Mesothelial cell of epicardium (in vitro differentiated cells): ENCODE measurements at places on chromosomes 4 and X. TPM values are rescaled to one million over a fixed set of nuclear protein-coding genes. Genes with fewer than 3 reads are reported as not detected.

Gene CACNA1F
- 0.32 to 0.75 TPM (median 0.47 TPM) in 3 replicates for total RNA-seq

DNA sequence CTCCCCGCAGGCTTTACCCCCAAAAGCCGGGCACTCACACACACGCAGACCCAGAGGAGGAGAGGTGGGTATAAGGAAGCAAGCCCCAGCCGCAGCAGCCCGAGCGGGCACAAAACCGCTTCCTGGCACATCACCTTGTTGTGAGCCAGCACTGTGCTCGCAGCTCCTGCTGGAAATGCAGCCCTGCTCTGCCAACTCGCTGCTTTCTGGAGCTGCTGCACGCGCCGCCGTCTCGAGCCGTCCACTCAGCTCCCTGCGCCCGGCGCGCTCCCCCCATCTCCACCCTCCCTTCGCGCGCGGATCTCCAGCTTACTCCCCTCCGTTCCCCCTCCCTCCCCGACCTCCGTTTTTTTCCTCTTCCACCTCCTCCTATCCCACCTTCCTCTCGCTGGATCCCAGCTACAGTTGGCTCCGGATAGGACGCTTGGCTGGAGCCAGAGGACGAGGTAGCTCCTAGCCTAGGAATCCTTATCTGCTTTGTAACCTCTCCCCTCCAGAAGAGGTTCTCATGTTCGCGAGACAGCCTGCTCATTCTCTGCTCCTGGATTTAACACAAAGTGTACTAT is at the start of gene SPOCK3:
Gene SPOCK3 (minus strand): TSS at position 179 of the 566 bp plus-strand sequence.
- peak; percentile 29 for DNase-seq

- DNase-seq, result no peak
Measured at GRCh38 chr4:57157596-57158137, 47.5 kb upstream of the IGFBP7 start.

DNA sequence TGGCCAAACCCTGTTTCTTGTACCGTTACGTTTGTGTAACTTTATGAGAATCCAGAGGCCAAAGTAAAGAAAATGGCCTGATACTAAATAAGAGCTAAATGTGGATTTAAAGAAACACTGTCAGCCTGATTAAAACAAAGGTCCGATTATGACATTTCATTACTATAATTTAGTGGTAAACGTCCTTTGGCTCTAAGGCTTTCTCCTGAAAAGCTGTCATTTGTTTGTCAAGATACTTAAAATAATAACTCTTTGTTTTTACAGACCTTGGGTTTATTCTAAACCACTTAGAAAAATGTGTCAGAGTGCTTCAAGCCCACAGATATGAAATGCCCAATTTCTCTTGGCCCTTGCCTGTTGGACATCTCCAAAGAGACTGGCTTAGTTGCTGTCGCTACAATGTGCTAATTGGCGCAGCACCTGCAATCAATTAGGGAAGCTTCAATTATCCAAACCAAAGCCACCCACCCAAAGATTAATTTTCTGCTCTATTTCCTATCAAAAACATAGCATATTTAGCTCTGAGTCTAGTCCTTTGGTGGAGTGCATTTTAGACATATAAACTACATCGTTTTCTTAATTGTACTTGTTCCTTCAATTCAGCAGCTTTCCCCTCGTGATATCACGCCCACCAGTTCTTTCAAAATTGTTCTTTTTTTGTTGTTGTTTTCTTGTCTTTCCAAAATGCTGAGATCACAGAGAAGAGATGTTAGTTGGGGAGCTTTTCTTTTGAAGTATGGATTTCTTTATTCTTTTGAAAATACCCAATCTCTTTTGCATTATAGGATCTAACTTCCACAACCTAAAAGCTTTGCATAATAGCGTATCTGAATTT is 13.6 kb downstream of the SMIM20 start:
- no peak for DNase-seq
